ENCODE measurements at places on chromosomes 4 and X.

DNA sequence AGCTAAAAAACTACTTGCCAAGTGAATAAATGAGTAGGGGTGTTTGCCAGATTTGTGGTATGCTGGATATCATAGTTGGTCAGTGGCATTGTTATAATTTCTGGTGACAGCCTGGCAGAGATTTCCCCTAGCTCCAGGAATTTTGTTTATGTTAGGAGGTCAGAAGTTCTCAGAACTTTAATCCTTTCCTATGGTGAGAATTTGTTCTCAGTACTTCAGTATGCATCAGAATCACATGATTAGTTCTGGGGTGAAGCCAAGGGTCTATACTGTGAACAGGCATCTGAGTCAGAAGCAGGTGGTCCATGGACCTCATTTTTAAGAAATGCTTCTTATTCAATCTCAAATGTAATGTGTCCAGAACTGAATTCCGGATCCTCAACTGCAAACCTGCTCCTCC is 10.5 kb downstream of the RASSF6 start:
- DNase-seq, result no peak

- no peak for DNase-seq
These were observed 10.5 kb downstream of the PRKG2 start for GRCh38 chr4:81204571-81204970.

DNA sequence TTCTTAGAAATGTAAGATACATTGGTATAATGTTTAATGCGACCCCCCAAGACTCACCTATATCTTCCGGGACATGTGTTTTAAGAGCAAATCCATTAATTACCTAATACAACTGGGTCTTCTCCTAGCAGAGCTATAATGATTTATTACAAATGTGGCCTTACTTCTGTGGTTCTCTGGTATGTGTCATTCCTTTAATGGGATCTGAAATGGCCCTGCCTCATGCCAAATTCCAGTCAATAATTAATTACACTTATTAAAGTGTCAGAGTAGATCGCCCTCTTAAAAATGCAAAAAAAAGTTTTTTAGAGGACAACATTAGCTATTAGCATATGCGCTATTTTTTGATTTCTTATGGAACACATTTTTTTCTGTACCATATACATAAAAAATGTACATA is 17.0 kb downstream of the HPSE start:
- no peak for DNase-seq

- no peak for DNase-seq
These were observed 53.9 kb upstream of the ZNF157 start for GRCh38 chrX:47316276-47317025.

GRCh38 chr4:19494961-19495360 is 756.7 kb upstream of the SLIT2 start:
- DNase-seq, result no peak
